Stimulated activated CD8-positive, alpha-beta memory T cell treated with anti-CD3 and anti-CD28 coated beads, Interleukin-2, amount 100 ng/mL, for 1 hour (primary cell): ENCODE measurements at places on chromosomes 16 and 17.

GRCh38 chr17:55825213-55825612 lies 74.4 kb downstream of the PCTP start:
- DNase-seq, result no peak

DNA sequence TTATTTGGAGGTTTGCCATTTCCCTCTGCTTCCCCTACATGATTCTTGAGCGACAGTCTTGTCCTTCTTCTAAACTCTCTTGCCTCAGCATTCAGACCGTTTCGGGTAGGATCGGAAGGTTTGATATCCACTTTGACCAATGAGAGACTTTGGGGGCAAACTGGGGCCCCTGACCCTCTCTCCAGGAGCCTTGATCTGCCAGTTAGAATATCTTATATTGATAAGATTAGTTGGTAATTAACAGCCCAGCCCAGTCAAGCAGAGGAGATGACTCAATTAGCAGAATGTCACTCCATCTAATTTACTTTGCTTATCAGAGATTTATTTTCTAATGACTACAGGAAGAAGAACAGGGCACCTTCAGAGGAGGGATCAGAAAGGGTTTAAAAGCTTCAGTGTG lies 532.8 kb downstream of the XYLT1 start:
- DNase-seq, result no peak

DNA sequence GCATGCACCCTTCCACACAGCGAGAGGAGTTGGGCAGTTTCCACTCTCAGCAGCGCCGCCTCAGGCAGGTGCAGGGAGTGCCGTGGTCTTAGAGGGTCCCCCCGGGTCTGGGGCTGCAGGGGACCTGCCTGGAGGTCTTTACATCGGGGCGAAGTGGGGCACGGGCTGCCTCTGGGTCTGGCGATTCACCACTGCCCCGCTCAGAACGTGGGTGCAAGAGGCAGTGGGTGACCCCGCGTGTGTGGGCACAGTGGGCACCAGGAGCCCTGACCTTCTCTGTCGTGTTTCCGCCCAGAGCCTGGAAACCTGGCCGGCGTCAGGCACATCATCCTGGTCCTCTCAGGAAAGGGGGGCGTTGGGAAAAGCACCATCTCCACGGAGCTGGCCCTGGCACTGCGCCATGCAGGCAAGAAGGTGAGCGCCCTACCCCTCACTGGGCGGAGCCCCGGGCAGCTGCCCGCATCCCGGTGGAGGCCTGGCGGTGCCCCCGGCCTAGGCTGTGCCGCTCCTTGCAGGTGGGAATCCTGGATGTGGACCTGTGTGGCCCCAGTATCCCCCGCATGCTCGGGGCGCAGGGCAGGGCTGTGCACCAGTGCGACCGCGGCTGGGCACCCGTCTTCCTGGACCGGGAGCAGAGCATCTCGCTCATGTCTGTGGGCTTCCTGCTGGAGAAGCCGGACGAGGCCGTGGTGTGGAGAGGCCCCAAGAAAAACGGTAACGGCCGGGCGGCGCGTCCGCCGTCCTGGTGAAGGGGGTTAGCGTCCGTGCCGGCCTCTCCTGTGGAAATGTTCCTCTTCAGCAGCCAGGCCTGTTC lies 3.7 kb downstream of the NUBP2 start:
- DNase-seq, result no peak

DNA sequence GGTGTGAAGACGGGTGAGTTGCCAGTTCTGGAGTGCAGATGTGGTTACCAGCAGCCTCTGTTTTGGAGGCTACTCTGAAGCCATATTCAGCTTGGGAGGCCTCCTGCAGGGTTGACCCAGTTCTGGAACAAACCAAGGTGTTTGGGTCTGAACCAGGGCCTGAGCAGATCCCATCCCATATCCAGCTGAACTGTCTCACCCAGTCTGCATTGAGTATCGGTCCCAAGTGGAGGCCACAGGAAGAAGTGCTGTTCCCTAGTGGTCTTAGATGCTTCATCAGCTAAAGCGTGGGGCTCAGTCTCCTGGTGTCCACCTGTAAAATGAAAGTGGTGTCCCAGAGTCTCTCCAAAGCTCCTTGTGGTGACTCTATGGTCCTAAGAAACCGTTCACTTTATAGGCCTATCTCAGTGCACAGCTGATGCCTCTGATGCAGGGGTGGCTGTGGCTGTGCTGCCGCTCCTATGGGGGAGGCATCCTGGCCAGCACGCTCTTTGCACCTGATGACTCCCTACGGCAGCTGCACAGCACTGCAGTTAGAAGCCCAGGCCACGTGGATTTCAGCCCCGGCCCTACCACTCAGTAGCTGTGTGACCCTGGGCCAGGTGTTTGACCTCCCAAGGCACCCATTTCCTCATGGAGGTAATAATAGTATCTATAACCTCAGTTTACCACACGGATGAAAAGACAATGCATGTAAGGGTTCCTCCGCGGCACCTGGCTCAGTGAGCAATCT lies 21.0 kb downstream of the CBX4 start:
- DNase-seq, result no peak

- DNase-seq, result no peak
Observed at GRCh38 chr16:53737552-53737951, 33.6 kb downstream of the FTO start.

DNA sequence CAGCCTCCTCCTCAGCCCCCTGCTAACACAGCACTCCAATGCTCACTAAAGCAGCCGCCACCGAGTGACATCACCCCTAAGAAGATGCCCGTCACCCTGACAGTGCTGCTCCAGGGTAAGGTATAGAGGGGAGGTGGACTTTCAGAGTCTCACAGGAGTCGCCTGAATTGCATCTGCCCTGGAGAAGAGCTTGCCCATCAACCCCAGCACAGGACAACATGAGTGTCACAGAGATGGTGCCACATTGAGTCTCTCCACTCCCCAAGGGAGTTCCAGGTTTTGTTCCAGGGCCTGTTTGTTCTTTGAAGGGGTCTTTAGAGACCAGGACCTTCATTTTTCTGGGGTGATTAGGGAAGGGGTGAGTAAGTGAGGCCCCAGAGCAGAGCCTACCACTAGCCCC lies 2.2 kb upstream of the P2RX5 start:
- DNase-seq, result no peak
